ENCODE measurements at places on chromosomes 12 and 14.

GRCh38 chr12:57760347-57760982 is 5.6 kb downstream of the MARCHF9 start:
- no peak for DNase-seq

DNA sequence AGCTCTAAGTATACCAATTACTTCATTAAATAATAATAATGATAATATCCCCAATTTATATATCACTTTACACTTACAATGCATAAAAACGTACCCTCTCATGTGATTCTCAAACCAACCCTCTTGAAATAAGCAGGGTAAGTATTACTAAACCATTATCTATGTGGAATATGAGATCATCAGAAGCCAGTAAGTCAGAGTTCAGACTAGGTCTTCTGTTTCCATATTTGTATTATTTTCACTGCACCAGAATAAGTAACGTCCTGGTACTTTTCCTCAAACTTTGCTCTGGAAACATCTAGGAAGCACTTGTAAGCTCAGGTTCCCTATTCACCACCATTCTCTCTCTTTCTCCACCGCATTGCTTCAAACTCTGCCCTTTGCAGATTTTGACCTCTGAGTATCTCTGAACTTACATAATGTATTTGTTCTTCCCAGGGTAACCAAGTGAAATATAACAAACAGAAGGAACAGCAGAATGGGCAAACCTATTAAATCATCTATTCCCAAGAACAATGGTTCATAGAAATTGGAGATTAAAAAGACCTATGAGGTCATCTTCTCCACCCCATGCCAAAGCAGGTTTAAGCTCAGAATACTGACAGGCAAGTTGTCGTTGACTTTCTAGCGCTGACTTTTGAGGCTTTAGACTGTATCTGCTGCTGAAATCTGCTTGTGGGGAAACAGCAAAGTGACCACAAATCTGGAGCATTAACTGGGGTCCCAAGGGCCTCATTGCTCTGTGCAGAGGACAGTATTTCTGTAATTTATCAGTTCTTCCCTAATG is 161.3 kb upstream of the FAR2 start:
- DNase-seq, result no peak

DNA sequence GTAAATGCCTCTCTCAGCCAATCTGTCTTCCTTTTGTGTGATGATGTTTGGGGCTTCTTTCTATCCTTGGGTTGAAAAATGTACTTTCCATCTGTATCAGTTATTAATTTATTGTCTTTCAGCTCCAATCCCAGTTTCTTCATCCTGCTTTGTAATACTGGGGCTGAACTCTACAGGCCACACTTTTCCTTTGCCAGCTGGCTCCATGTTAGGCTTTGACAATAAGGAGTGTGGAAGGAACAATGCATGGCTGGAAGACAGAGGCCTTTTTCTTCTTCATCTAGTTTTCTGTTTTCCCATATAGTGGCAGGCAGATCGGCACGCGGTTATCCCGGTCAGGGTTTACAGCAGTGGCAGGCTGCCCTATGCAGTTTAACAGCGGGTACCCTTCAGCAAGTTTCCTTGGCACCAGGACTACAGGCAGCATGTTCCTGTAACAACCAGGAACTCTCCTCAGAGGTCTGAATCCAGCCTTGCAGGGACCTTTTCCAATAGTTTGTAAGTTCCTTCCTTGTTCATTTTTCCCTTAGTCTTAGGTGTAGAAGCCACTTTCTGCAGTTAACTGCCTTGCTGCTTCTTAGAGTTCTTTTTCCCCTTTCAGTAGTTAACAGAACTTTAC is 38.5 kb upstream of the CRACR2A start:
- no peak for DNase-seq

GRCh38 chr14:61752626-61753025 is 9.6 kb upstream of the SNAPC1 start:
- DNase-seq, result no peak

DNA sequence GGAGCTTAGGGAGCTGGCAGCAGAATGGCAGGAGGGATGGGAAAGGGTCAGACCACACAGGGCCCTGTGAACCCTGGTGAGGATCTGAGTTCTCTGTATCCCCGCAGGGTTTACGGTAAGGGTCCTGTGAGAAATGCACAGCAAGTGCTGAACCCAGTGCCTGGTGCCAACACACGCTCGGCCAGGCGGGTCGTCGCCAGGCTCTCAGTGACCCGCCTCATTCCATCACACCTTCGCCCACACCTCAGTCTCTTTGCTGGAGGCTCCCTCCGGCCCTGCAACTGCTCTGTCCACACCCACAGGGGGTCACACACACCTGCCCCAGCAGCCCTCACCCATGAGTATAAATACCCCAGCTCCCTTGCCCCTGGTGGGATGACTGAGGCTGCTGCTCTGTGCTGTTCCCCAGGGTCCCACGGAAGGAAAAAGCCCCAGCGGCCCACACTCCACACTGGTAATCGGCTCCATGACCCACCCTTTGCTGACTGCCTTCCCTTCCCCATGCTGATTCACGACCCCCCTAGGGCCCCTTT is 23.1 kb downstream of the CAMKK2 start:
- DNase-seq, result no peak

Measured in stimulated activated CD8-positive, alpha-beta memory T cell treated with anti-CD3 and anti-CD28 coated beads, Interleukin-7, amount 100 ng/mL, for 4 hours (primary cell).